ENCODE measurements at places on chromosomes 2 and 18.

GRCh38 chr2:180413336-180413735, 406.2 kb upstream of the CWC22 start:
- no peak for DNase-seq

GRCh38 chr2:16777123-16777870, 111.7 kb upstream of the CYRIA start:
- DNase-seq: no peak

DNA sequence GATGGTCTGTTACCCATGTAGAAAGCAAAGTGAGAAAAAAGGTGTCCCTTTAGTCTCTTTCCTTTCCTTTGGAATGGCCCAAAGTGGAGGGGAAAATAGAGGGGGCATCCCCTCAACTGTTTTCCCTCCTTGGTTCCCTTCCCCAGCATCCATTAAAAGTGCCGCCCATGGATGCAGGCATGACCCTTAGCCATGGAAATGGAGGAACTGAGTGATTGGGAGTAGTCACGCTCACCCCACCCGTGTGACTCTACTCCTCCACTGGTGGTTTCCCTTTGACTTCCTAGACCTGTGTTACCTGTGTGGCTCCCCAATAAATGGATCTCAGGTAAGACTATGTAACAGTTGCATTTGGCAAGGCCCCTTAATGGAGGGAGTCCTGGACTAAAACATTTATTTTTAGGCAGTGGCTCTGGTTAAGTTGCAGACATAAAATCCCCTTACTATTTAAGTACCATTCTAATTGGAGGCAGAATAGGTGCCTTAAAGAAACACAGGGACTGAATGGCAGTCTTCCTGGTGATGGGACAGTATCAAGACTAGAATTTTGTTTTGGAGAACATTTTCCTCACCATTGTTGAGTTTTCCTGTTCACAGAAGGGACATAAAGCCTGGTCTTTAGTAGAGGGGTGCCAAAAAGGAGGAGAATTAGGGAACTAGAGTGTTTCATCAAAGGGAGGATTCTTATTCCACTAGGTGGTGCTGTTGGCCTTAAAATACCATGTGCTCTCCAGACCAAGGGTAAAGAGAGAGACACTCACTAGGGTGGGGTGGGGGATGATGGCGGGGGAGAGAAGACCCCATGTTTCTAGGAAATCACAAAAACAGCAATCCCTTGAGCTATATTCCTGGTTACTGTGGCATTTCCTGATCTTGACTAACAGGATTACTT, 25.7 kb upstream of the PLA2R1 start:
- DNase-seq: no peak

DNA sequence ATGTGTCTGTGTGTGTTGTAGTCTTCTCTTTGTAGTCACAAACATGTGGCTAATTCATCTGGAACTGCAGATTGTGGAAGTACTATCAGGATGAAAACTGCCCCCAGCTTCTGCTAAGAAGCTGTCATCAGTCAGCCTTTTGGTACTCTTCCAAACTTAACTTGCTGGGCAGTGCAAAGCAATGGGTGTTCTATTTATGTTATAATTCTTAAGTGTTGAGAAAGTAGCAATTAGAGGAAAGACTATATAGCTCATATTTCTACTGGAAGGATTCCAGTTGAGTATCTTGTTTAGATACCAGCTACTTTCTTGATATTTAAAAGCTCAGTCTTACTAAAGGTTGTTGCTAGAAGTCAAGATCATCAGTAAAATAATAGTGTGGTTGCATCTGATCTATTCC, 52.1 kb downstream of the SLC38A11 start:
- DNase-seq: no peak

GRCh38 chr2:150595803-150596470, 108.5 kb upstream of the RND3 start:
- DNase-seq: no peak

- DNase-seq: no peak
These were observed 9.1 kb downstream of the MSTN start for GRCh38 chr2:190053426-190053825.

GRCh38 chr18:6368017-6368416, 46.7 kb downstream of the L3MBTL4 start:
- no peak for DNase-seq

GRCh38 chr2:209534228-209534627, 110.4 kb downstream of the MAP2 start:
- DNase-seq: no peak
